Umbilical cord (tissue), 2 donors: ENCODE measurements at places on chromosomes 6 and 20.

- DNase-seq, result no peak
Observed at GRCh38 chr6:32709625-32710024, 31.6 kb upstream of the HLA-DQA2 start.

GRCh38 chr6:105573138-105573537 lies 170.3 kb upstream of the PREP start:
- DNase-seq, result no peak

DNA sequence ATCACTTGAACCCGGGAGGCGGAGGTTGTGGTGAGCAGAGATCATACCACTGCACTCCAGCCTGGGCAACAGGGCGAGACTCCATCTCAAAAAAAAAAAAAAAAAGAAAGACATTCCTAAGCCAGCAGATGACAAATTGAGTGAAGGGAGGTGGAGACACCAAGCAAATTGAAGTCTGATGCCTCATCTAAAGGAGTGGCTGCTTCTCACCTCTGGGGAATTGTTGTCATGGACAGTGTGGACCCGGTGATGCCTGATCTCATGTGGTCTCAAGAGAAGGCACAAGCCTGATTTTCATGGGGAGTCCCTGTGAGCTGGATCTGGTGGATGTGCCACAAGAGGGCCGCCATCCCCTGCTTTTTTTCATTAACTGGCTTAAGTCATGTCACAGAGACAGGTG lies 272.0 kb downstream of the ZNF217 start:
- no peak for DNase-seq

DNA sequence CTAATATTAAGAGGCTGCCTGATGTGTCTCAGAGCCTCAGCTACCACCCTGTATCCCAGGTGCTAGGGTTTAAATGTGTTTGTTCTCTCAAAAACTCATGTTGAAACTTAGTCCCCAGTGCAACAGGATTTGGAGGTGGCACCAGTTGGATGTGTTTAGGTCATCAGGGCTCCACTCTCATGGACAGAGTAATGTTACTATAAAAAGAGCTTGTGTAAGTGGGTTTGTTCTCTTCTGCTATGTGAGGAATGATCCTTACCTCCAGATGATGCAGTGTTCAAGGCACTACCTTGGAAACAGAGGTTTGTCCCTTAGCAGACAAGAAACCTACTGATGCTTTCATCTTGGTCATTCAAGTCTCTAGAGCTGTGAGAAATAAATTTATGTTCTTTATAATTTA lies 164.9 kb upstream of the EPHA7 start:
- DNase-seq, result no peak

DNA sequence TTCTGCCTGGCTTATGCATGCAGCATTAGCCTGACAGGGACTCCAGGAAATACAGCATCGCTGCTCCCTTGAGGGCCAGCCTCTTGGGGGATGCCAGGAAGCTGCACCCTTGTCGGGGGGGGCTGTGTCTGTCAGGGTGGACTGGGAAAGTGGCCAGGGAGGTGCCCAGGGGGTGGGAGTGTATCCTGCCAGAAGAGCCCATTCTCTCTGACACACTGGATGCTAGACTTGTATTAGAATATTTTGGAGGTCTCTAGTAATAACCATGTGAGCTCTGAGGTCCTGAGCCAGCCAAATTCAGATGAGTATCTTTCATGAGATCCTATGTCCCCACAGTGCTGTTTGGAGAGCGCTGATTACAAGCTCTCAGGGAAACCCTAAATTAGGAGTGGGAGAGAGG lies 89.1 kb downstream of the MYLK4 start:
- no peak for DNase-seq

DNA sequence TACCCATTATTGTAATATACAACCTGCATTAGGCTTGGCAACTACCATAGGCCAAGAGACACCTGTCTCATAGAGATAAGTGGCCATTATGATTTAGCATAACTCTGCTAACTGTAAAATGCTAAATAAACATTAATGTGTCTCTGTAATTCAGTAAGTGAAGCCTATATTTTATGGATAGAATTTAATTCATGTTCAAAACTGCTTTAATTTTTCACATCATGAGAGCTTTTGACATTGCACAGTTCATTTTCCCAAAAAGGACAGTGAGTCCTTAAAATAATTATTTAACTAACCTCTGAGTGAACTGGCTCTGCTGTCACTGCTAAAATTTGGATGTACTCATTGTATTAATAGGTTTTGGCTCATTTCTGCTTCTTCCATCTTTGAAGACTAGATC lies 41.4 kb upstream of the TMX4 start:
- no peak for DNase-seq

- no peak for DNase-seq
Observed at GRCh38 chr6:43495409-43495941, 14.7 kb downstream of the LRRC73 start.

DNA sequence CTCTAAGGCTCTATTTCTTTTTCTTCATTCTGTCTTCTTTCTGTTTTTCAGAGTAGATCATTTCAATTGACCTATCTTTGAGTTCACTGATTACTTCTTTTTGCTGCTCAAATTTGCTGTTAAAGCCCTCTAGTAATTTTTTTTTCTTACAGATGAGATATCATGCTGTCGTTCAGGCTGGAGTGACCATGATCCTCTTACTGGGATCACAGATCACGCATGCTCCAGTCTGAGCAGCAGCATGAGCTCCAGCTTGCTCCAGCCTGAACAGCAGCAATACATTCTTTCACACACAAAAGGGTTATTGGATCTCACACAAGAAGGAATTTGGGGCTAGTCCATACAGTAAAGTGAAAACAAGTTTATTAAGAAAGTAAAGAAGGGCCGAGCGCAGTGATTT lies 12.3 kb upstream of the TRIM38 start:
- no peak for DNase-seq

DNA sequence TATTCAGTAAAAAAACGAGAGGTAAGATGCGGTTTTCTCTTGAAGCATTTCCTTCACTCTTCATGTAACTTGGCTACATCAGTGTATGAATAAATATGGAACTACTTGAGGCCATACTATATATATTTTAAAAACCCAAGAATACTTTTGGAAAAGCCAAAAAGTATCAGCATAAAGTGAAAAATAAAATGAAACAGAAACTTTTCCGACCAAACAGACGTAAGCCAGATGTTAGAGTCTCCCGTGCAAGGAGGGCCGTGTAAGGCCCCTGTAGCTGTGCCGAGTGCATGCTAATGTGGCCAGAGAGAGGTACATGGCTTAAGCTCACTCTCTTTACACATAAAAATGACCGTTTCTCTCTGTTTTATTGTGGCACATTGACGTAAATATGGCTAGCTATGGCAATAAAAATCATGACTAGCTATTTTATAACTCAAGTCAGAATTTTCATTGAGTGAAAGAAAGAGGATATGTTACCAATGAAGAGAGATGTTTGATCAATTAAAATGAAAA lies 140.1 kb upstream of the GMDS start:
- DNase-seq, result no peak

GRCh38 chr20:49281059-49281912 lies 3.4 kb upstream of the ZNFX1 start:
- DNase-seq, result no peak

DNA sequence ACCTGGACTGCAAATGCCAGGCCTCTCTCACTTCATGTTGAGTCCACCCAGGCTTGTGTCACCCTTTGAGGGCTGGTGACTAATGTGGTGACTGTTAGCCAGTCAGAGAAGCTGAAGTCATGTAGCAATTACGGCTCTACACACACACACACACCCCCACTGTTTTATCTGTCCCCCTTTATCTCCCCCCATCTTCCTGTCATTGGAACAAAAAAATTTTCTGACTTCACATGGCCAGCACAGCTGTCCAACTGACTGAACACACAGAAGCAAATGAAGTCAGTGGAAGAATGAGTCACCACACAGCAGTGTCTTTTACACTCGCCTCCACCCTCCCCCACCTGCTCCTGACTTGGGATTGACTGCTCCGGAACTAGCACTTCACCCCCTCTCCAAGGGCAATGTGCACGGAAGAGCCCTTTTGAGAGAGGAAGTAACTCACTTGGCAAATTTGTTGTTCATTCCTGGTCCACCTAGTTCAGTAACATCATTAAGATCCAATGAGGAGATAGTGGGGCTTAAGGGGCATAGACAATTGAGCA lies 198.0 kb downstream of the RNF144B start:
- DNase-seq, result peak; percentile 5

DNA sequence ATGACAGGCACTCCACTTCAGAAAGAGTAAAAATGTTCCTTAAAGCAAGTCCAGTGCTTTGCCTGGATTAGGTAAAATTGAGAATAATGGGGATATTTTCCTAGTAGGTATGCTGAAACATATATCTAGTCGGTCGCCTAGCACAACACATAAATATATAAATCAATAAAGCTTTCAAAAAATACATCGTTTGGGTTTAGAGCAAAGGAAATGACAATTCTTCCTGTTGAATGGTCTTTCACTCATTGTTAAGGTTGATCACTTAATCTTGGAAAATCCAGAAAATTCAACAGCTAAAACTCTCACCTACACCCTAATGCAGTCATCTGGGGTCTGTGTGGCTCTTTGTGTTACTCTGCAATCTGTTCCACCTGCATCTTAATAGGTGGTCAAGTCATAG lies 13.9 kb downstream of the HAO1 start:
- no peak for DNase-seq

DNA sequence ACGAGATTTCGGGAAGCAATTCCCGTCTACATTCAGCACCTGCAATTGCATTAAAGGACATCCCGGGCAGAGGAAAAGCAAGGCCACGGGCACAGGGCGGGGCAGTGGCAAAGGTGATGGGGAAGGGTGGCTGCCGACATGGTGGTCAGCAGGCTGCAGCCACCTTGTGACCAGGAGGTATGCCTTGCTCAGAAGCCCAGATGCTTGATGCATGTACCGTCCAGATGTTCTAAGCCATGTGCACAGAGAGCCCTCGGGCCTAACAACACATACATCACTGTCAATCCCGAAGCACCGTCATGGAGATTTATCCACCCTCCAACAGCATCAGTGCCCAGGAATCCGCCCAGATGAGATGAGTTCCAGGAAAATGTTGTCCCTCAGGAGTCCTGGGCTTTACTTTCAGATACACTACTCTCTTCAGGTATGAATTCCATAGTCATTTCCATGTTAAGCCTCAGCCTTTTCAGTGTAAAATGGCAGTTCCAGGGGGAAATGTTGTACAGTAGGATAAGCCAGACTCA lies 77.8 kb upstream of the FRMD1 start:
- DNase-seq, result peak; percentile 37

DNA sequence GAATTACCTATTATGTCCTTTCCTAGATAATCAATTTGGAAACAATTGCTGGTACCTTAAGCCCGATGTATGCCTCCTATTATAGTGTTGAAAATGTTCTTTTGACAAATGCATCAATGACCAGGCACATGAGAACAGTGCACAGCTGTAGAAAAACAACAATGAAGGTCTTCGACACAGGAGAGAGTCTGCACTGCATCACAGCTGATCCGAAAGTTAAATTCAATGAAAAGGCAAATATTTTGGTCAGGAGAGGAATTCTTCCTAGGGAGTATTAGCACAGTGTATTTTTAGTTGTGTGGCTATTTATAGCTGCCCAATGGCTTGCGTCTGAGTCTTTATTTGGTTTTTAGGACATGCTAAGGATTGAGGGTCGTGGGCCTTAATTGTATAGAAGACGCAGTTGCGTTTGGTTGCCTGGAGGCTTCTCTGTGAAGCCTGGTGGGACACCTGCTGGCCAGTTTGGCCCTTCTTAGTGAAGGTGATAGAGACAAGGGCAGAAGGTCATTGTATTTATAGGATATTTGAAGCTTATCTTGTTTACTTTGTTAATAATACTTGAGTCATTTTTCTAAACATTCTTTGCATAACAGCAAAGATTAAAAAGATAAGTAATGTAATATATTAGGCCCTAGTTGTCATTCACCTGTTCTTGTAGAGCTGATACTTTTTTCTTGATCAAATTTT lies 72.3 kb downstream of the CDYL start:
- peak; percentile 7 for DNase-seq

- DNase-seq, result no peak
Observed at GRCh38 chr20:3788685-3789155, 2.2 kb upstream of the CENPB start.

DNA sequence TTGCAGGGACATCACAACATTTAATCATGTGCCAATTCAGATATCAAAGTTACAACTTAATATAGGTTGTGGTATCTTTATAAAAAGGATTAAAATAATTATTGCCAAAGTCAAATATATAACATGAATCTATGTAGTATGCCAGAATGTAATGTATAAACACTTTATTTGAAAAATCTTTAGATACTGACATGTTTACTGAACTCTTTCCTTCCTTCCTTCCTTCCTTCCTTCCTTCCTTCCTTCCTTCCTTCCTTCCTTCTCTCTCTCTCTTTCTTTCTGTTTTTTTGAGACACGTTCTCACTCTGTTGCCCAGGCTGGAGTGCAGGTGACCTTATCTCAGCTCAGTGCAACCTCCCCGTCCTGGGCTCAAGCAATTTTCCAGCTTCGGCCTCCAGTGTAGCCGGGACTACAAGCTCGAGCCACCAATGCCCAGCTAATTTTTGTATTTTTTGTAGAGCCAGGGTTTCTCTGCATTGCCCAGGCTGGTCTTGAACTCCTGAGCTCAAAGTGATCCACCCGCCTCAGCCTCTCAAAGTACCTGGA lies 496.8 kb upstream of the CITED2 start:
- no peak for DNase-seq

DNA sequence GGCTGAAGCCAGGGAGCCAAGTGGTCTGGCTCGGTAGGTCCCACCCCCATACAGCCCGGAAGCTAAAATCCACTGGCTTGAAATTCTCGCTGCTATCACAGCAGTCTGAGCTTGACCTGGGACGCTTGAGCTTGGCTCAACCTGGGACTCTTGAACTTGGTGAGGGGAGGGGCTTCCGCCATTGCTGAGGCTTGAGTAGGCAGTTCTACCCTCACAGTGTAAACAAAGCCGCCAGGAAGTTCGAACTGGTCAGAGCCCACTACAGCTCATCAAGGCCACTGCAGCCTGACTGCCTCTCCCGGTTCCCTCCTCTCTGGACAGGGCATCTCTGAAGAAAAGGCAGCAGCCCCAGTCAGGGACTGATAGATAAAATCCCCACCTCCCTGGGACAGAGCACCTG lies 1337.7 kb downstream of the HACE1 start:
- DNase-seq, result no peak

DNA sequence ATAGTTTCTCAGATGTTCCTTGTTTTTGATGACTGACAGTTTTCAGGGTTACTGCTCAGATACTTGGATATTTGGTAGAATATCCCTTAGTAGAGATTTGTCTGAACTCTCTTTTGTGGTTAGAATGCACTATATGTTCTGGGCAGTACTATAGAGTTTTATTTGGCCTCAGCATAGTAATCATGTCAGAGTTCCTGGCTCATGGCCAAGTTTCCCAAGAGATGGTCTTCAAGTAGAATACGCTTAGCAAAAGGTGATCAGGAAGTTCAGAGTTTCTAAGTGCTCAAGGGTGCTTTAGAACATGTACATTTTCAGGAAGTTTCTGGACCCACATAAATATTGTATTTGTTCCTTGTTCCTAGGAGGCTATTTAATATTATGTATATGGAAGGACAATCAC lies 1209.7 kb upstream of the GJE1 start:
- DNase-seq, result no peak

GRCh38 chr6:36784376-36784636 lies 54.9 kb downstream of the CPNE5 start:
- DNase-seq, result no peak

DNA sequence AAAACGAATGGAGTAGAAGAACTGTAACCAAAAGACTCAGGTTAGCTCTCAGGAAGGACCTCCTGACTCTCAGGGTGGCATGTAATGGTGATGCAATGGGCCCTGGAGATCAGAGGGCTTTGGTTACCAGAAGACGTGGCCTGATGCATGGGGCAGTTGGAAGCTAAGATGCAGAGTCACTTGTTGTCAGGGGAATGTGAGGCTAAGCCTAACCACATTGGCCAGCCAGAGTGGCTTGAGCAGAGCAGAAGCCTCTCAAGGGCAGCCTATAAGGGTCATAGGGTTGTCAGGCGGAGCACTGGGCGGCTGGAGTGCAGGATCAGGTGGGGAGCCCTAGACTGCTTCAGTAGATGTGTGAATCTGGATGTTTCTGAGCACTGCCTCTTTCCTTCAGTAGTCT lies 5.9 kb downstream of the CNBD2 start:
- DNase-seq, result no peak
